ENCODE measurements at places on chromosomes 1 and 21.

- DNase-seq, result no peak
Measured at GRCh38 chr21:24840287-24840686, 767.0 kb downstream of the MRPL39 start.

GRCh38 chr1:1302951-1303509 lies 4.7 kb downstream of the ACAP3 start:
- no peak for DNase-seq

DNA sequence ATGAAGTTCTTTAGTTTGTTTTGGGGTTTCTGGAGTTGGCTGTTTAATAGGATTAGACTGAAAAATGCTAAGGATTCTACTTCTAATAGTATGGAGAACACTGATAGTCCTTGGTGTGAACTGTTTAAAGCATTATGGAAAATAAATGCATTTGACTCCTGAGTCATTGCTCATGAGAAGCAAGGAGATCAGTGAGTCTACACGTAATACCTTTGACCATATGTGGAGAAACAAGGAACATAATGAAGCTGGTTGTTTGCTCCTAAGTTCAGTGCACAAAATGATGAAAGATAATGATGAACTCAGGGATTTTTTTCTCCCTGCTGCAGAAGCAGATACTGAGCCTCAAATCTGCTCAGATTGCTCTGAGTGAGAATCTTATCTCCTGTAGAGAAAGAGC lies 158.9 kb upstream of the COL11A1 start:
- DNase-seq, result no peak

DNA sequence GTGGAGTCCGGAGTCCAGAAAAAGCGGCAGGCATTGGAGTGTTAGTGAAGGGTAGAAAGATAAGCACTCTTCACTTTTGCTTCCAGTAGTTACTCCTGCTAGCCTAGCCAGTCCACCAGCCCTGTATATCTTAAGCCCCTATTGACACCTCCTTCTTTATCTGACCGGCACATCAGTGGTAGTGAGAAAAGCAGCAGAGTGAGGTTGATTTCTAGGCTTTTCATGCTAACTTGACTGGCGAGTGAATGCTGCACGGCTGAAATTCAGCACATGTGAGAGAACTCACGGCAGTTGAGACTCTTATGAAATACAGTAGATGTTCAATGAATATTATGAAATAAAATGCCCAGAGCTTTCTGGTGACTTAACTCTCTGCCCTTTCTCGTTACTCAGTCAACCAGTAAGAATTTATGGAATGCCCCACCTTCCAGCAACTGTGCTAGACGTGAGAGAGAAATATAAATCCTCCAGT lies 128.2 kb downstream of the CACHD1 start:
- no peak for DNase-seq

- no peak for DNase-seq
Measured at GRCh38 chr21:15098908-15099307, 34.1 kb upstream of the NRIP1 start.

GRCh38 chr1:28102189-28102588 lies 13.8 kb upstream of the EYA3 start:
- DNase-seq, result no peak

- peak; percentile 71 for DNase-seq
Measured at GRCh38 chr1:26110731-26111529, 694 bp upstream of the PDIK1L start.

DNA sequence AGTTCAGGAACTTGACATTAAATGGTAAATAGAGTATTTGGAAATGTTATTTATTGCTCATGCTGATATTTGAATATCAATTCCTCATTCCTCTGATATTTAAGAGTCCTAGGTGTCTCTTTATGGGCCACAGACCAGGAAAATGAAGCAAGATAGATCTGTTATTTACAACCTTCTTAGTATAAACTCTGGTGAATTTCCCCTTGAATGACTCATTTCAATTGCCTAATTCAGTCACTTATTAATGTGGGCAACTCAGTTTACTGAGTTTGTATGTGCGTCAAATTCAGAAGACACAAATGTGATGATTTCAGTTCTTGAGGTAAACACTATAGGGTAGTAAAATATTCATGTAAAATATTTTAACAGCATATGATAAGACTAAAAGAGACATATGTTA lies 1404.4 kb upstream of the PRMT6 start:
- DNase-seq, result no peak

- no peak for DNase-seq
Measured at GRCh38 chr1:184685116-184685515, 69.5 kb downstream of the EDEM3 start.

GRCh38 chr1:196558411-196558810 lies 49.8 kb downstream of the KCNT2 start:
- no peak for DNase-seq

DNA sequence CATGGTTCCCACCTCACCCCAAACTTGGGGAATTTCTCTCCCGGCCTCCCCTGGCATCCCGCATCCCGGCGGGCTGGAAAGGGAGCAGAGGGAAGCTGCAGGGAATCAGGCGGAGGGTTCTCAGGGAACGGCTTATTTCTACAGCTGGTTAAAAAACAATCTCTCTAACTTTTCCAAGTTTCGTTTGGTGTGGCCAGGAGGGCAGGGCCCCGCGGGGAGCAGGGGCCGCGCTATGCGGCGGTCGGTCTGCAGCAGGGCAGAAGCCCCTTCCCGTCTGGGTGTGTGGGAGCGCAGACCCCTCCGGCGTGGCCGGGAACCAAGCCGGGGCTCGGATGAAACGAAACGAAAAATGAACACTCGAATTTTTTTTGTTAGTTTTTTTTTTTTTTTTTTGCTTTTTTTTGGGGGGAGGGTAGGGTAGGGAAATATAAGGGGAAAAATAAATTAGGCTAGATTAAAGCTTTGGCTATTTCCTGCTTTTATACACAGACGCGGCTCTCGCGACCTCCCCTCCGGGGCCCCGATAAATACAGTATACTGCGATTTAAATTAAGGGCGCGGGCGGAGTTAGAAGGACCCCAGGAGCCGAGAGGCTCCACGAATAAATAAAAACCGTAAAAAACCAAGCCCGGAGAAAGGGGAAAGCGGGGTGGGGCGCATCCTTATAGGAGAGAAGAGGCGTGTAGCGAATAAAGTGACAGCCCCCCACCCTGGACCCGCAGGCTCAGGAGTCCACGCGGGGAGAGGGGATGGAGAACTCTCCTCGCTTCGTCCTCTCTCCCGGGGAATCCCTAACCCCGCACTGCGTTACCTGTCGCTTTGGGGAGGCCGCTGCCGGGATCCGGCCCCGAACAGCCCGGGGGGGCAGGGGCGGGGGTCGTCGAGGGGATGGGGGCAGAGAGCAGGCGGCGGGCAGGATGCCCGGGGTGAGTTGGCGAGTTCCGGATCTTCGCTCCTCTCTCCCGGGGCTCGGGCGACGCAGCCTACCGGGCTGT lies 2.1 kb downstream of the POU3F1 start:
- DNase-seq, result no peak

DNA sequence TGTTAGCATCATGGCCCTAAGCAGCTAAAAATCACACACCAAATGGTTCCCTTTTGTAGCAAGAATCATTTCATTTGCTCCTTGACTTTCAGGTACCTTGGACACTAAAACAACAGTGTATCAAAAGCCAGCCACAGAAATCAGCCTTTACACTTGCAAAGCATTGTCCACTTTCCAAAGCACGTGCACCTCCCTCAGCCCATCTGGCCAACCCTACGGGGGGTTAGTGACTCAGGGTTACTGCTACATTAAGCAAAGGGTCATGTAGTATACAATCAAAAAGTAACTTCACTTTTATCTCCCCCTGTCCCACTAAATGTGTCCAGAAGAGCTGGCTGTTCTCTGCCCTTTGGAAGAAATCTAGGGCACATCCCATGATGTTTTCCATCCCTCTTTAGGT lies 149.7 kb downstream of the HIVEP3 start:
- no peak for DNase-seq

DNA sequence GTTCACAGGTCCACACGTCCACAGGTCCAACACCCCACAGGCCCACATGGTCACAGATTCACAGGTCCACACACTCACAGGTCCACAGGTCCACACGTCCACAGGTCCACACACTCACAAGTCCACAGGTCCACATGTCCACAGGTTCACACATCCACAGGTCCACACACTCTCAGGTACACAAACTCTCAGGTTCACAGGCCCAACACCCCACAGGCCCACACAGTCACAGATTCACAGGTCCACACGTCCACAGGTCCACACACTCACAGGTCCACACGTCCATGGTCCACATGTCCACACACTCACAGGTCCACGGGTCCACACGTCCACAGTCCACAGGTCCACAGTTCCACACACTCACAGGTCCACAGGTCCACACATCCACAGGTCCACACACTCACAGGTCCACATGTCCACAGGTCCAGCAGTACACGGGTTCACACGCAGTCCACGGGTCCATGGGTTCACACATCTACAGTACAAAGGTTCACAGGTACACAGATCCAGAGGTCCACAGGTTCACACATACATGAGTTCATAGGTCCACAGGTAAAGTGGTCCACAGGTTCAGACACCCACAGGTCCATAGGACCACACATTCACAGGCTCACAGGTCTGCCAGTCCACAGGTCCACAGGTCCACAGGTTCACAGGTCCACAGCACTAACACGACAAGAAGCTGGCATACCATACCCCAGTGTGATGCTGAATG lies 39.3 kb upstream of the COL6A2 start:
- no peak for DNase-seq

DNA sequence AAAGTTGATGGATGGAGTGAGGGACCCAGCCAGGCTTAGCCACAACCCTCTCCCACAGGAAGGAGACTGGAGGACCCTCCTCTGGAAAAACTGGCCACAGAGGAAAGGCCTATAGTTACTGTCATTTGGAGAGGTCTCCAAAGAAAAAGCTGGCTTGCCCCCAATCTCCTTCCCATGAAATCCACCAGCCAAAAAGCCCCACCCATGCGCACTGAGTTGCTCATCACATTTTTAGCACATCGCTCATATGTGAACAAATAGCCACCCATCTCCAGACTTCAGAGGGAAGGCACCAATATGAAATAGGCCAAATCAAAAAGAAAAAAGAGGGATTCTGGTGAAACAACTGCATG lies 36.9 kb upstream of the QSOX1 start:
- DNase-seq, result no peak

- DNase-seq, result no peak
Measured at GRCh38 chr1:157819896-157820295, at the start of gene FCRL1. Gene FCRL1, minus strand, starts transcription at chr1:157820120. Its CDS starts 83 bp downstream, at chr1:157820037.

DNA sequence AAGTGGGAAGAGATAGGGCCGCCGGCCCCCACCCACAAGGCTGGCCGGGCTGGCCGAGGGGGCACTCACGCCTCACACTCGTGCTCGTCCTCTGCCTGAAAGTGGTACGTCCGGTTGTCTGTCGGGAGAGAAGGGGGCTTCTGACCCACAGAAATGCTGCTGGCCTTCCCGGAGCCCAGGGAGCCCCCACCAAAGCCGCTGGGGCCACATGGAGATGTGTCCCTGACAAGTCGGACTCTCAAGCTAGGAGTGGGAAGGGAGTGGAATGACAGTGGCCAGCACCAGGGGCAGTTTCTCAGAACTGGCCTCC lies 12.8 kb upstream of the TCEA3 start:
- no peak for DNase-seq

GRCh38 chr21:15436031-15436430 lies 293.8 kb upstream of the USP25 start:
- DNase-seq, result no peak

GRCh38 chr21:36602735-36603134 lies 96.2 kb upstream of the SIM2 start:
- DNase-seq, result no peak

GRCh38 chr1:12142891-12143630 lies 23.7 kb upstream of the TNFRSF1B start:
- no peak for DNase-seq

- DNase-seq, result no peak
Measured at GRCh38 chr1:240562111-240562590, 49.8 kb downstream of the GREM2 start.

DNA sequence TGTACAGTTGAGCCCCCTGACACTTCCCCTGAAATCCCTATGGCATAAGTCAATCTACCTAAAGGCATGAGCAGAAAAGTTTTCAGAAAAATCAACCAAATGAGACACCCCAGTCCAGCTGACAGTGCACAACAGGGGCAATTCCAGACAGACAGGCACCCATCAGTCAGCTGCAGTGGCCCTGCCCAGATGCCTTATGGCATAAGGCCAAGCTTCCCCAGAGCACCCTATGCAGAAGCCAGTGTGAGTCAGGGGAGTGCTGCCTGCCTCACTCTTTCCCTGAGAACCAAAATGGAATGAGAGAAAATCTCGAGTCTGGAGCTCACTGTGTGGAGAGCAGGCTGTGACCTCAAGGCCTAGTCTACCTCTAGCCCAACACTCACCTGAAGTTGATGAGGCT lies 38.1 kb downstream of the MRAP start:
- DNase-seq, result no peak

DNA sequence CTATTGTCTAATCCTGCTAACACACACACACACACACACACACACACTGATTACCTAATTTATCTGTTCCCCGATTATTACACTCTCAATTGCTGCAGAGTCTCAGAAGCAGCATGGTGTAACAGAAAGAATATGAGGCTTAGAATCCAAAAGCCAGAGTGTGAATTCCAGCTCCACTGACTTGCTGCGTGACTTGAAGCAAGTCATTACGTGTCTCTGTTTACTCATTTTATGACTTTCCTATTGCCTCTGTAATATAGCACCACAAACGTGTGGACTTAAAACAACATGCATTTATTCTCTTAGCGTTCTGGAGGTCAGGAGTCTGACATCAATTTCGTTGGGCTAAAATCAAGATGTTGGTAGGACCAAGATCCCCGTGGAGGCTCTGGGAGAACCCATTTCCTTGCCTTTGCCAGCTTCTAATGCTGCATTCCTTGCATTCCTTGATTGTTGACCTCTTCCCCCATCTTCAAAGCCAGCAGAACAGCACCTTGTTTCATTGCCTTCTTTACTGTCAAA lies 55.9 kb upstream of the ATP5PO start:
- no peak for DNase-seq

GRCh38 chr1:91556556-91556955 lies 55.9 kb downstream of the CDC7 start:
- no peak for DNase-seq

- DNase-seq, result no peak
Measured at GRCh38 chr1:200323856-200324400, 85.9 kb downstream of the ZNF281 start.

GRCh38 chr1:160251687-160252526 lies 10.4 kb downstream of the DCAF8 start:
- peak; percentile 24 for DNase-seq

DNA sequence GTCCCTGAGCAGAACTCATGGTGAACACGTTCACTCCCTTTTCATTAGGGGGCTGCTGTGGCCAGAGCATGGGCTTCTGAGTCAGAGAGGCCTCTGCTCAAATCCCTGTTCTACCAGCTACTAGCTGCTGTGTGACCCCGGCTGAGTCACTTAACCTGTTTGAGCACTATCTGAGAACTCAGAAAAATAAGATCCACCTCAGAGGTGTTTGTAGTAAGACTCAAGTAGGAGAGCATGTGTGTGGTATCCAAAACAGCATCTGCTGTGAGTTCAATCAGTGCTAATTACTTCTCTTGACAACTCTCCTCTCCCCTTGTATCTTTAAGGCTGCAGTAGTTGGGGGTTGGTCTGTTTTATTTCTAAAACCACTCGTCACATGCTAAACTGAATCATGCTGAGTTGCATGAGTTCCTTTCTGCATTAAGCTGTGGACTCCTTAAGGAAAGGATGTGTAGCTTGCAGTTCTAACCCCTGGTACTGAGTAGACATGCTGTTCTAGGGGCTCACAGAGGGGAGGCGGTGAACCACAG lies 39.7 kb upstream of the JUN start:
- DNase-seq, result no peak
